NCI-H774 (cell line): ENCODE measurements at places on chromosomes 2 and 18.

GRCh38 chr2:14631406-14632040, 994 bp upstream of the LRATD1 start:
- no peak for DNase-seq

DNA sequence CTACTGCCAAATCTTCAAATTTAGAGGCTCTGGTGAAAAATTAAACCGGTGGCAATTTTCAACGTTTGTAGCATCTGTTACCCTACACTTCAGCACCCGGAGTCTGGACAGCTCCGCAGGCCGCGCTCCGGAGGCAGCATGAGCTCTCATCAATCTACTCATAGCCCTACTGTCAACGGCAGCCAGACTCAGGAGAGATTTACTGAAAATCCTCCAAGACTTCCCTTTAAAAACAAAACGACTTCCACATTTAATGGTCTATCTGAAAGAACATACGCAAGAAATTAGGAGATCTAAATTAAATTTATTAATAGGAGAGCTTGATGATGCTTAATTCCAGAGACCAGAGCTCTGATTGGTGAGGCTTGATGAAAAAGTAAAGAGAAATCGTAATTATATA, 970 bp upstream of the ADCYAP1 start:
- DNase-seq = no peak

GRCh38 chr2:126784621-126785020, 114.1 kb upstream of the TEX51 start:
- no peak for DNase-seq

GRCh38 chr2:114127372-114127771, 237.5 kb downstream of the ACTR3 start:
- no peak for DNase-seq

DNA sequence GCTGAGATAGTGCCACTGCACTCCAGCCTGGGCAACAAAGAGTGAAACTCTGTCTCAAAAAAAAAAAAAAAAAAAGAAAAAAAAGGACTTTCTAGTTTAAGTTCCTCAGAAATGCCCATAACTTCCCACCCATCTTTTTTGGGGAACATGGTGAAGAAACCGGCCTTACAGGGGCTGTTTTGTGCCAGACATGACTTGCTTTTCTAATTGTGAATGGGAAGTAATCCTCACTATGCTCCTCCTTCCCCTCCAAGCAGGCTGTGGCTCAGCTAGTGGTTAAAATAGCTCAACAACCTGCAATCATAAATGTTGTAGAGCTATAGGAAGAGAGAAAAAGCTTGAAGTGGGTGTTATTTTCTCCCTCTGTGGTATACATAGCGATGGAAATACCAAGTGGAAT, 34.1 kb upstream of the OLA1 start:
- no peak for DNase-seq

GRCh38 chr2:46683541-46683940, 204.2 kb downstream of the TMEM247 start:
- peak; percentile 44 for DNase-seq

DNA sequence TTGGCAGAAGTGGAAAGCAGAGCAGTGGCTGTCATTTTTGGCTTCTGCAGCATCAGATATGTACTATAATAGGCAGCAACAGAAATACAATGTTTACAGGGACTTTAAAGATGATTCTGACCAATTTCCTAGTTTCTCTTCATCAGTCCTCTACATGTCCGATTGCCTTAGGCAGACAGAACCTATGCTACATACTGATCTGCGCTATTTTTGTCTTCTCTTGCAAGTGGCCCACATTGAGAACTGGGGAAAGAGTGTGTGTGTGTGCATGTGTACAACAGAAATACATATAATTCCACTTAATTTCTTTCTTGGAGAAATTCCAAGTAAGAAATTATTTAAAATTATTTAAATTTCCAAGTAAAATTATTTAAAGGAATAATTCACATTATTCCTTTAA, 77.1 kb upstream of the CHRNA1 start:
- DNase-seq = no peak

DNA sequence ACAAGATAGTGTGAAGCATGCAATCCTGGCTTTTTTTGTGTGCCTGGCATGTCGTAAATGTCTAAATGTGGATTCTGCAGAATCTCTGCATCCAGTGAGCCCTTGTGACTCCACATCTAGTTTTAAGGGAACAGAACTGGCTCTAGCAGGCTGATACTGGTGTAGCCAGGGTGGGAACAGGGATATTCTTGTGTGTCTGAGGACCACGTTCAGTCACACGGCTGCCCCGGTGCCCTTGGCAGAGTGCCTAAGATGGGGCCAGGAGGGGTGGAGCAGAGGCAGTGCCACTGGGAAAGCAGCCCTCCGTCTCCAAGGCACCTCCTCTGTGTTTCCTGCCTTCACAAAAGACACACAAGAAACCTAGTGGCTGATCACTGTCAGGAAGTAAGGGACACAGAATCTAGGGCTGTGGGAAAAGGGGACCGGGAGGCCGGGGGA, 91.5 kb upstream of the PARD3B start:
- DNase-seq = peak; percentile 9

GRCh38 chr18:23719634-23720201, 30.5 kb downstream of the LAMA3 start:
- DNase-seq = no peak

DNA sequence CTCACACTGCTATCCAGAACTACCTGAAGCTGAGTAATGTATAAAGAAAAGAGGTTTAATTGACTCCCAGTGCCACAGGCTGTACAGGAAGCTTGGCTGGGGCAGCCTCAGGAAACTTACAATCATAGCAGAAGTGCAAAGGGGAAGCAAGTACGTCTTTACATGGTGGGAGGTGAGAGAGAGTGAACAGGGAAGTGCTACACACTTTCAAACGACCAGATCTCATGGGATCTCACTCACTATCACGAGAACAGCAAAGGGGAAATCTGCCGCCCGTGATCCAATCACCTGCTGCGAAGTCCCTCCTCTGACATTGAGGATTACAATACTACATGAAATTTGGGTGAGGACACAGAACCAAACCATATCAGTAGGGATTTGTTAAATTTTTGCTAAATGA, 150.4 kb upstream of the NXPH2 start:
- DNase-seq = no peak

DNA sequence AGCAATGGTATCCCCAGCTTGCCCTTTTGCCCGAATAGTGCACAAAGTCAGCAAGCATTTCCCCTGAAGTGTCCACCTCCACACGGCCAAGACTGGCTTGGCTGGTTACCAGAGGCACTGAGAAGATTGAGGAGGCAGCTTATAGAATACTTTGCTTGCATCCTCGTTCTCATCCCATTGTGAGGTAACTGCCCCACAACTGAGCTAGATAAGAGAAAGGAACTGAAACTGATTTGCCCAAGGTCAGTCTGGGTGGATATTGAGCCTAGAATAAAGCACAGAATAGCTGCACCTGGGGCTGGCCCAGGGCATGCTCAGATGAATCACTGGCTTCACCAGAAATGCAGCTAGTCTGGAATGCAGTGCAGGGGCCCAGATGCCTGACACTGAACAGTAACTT, 32.7 kb upstream of the MAP4K3 start:
- DNase-seq = no peak

- DNase-seq = no peak
Observed at GRCh38 chr2:129678751-129679150, 300.7 kb upstream of the RAB6C start.

- no peak for DNase-seq
Observed at GRCh38 chr2:147488472-147488871, 356.4 kb upstream of the ACVR2A start.

GRCh38 chr2:72579591-72580180, 246.1 kb downstream of the EXOC6B start:
- peak; percentile 60 for DNase-seq

DNA sequence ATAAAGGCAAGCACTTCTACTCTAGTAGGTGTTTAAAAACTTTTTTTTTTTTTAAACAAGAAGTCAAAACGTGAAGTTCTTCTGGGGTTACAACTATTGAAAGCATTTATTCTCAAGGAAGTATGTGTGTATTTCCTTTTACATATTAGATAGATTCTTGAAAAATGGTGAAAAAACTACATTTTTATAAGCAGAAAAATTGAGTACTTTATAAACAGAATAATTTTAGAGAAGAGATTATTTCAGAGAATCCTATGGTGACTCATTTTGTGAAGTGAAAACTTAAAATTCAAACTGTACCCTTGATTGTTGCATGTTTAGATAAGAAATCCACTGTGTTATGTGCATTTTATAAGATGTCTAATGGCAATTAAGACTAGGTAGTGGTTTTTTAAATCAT, 2.9 kb downstream of the EML4 start:
- no peak for DNase-seq

- no peak for DNase-seq
Observed at GRCh38 chr2:11842336-11842735, 95.9 kb downstream of the LPIN1 start.

DNA sequence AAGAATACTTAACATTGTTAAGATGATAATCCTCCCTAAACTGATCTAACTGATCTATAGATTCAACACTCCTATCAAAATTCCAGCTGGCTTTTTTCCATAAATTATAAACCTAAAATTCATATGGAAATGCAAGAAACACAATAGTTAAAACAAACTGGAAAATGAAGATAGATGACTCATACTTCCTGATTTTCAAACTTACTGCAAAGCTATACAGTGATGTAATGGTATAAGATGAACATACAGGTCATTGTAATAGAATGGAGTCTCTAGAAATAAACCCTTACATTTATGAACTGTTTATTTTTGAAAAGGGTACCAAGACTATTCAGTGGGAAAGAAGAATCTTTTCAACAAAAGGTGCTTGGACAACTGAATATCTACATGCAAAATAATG, 32.3 kb downstream of the UBXN4 start:
- no peak for DNase-seq

DNA sequence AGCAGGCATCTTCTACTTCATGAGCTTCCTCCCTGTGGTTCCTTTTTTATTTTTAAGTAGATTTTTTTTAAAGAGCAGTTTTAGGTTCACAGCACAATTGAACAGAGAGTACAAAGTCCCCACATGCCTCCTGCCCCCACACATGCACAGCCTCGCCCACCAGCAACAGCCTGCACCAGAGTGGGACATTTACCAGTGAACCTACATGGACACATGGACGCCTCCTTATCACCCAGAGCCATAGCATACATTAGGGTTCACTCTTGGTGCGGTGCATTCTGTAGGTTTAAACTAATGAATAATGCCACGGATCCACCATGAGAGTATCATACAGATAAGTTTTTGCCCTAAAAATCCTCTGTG, 40.9 kb downstream of the HS1BP3 start:
- DNase-seq = no peak

- no peak for DNase-seq
Observed at GRCh38 chr2:43100883-43101662, 125.3 kb downstream of the ZFP36L2 start.

DNA sequence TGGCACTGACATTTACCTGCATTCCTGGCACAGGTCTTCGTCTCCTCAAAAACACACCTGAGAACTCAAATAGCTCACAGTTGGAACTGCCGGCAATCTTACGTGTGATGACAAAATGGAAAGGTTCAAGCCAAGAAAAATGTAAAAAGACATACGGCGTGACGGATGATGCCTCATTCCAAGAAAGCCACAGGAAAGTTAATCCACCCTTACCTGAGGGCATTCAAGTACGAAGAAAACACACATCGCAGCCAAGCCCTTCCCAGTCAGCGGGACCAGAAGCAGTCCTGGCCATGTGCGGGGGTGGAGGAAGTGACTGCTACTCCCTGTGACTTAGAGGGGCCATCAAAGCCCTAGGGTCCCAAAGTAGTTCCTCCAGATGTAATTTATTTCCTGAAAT, 986.3 kb upstream of the CELF4 start:
- DNase-seq = no peak

GRCh38 chr2:239259173-239259572, 141.6 kb downstream of the HDAC4 start:
- DNase-seq = no peak
